Fibroblast of skin of right biceps (primary cell): ENCODE measurements at places on chromosomes 12 and 14.

DNA sequence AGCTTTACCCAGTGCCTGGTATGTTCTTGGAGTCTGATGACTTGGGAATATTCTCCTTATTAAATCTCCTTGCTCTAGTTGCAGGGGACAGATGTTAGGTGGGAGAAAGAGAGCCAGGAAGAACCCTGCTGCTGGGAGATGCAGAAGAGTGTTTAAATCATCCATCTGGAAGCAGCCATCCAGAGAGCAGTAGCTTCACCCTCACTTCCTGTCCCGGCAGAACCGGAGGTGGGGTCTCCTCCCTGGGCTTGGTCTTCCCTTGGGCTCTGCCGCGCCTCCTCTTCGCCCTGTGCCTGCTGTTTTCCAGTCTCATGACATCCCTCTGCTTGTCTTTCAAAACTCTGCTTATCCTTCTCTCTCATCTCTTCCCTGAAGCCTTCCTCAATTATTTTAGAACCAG is 15.5 kb downstream of the B4GALNT3 start:
- no peak for DNase-seq

- DNase-seq = no peak
Observed at GRCh38 chr14:97058074-97058467, 260.9 kb downstream of the VRK1 start.

DNA sequence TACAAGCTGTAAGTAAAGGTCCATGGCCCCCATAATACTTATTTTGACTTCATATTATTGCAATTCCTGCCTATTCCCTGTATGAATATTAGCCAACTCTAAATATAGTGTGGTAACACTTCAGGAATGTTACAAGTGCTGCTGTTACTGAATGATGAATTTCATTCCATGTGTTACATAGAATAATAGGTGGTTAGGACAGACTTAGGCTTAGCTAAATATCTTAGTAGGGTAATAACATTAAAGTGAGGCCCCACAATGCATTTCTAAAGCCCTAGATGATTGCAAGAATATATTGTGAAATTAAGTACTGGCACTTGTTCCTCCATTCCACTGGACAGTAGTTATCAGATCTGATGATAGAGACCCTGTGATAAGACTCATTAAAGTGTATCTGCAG is 182.7 kb downstream of the PCNX1 start:
- peak; percentile 70 for DNase-seq

- DNase-seq = peak; percentile 38
Observed at GRCh38 chr14:67911562-67911961, 92.0 kb downstream of the RAD51B start.

- DNase-seq = no peak
Observed at GRCh38 chr12:7178481-7178880, 11.0 kb upstream of the PEX5 start.

- peak; percentile 41 for DNase-seq
Observed at GRCh38 chr14:105485739-105486162, 935 bp upstream of the CRIP1 start.

GRCh38 chr12:107393043-107393717 is 292.4 kb upstream of the PWP1 start:
- peak; percentile 63 for DNase-seq

DNA sequence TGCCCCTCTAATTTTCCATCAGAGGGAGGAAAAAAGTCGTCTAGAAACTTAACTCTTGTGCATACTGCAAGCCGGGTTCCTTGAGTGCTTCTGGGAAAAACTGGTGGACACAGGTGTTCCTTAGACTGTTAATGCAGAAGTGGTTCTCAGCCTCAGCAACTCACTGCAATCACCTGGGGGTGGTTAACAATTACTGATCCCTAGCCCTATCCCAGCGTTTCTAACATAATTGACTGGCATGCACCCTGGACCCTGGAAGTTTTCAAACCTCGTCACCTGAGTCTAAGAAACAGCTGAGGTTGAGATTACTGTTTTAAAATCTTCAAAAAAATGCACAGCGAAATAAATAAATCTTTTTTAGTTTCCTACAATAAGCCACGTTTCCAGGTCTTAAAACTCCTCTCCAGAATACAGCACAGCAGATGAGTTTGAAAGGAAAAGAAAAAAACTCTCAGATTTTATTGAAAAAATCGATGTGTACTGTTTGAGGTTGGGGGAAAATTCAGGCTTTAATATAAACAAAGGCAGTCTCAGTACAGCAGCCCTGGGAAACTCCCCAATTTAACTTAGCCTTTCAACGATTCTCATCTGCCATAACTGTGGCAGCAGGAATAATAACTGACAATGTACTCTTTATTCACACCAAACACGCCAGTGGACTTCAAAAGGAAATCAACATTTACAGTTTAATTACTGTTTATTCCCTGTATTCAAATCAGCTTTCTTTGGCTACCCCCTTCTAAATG is 45.4 kb downstream of the PHLDA1 start:
- DNase-seq = no peak

- no peak for DNase-seq
Observed at GRCh38 chr14:34615507-34615906, 14.4 kb downstream of the SNX6 start.

DNA sequence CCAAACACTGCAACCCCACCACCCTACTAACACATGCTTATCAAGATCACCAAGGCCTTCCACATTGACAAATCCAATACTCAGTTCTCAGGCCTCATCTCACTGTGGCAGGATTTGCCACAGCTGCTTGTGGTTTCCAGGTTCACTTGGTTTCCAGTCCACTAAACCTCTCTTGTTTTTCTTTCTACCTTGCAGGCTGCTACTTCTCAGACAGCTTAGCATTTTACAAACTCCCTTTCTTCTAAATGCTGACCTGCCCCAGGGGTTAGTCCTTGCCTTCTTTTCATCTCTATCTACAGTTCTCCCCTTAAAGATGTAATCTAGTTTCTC is 84.1 kb downstream of the BCAT1 start:
- DNase-seq = peak; percentile 40

GRCh38 chr14:39431416-39432178 is 636 bp downstream of the FBXO33 start:
- DNase-seq = peak; percentile 34

GRCh38 chr12:4472046-4472445 is 26.4 kb upstream of the FGF6 start:
- DNase-seq = no peak

DNA sequence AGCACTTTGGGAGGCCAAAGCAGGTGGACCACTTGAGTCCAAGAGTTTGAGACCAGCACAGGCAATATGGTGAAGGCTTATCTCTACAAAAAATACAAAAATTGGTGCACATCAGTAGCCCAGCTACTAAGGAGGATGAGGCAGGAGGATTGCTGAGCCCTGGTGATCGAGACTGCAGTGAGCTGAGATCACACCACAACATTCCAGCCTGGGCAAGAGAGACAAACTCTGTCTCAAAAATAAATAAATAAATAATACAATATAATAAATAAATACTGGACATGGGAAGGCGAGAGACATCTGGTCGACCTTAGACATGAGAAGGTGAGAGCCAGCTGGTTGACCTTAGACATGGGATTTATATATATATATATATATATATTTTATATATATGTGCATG is 119.8 kb upstream of the SLC38A4 start:
- DNase-seq = no peak

DNA sequence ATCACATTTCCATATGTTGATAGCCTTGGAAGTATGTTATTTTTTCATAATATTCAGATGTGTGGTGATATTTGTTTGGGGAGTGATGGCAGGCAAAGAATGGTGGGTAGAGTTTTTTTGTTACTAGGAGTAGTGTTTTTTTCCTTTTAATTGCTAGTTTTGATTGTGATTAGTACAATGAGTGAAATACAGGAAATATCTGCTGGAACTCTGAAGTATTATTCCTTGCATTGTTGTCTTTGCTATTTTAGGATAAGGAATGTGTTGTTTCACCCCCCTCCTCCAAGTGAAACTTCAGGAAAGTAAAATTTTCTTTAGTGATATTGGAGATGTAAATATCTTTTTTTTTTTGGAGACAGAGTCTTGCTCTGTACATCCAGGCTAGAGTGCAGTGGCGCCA is 105.4 kb downstream of the DIP2B start:
- no peak for DNase-seq

GRCh38 chr12:107306141-107306659 is 212.9 kb upstream of the CRY1 start:
- no peak for DNase-seq

DNA sequence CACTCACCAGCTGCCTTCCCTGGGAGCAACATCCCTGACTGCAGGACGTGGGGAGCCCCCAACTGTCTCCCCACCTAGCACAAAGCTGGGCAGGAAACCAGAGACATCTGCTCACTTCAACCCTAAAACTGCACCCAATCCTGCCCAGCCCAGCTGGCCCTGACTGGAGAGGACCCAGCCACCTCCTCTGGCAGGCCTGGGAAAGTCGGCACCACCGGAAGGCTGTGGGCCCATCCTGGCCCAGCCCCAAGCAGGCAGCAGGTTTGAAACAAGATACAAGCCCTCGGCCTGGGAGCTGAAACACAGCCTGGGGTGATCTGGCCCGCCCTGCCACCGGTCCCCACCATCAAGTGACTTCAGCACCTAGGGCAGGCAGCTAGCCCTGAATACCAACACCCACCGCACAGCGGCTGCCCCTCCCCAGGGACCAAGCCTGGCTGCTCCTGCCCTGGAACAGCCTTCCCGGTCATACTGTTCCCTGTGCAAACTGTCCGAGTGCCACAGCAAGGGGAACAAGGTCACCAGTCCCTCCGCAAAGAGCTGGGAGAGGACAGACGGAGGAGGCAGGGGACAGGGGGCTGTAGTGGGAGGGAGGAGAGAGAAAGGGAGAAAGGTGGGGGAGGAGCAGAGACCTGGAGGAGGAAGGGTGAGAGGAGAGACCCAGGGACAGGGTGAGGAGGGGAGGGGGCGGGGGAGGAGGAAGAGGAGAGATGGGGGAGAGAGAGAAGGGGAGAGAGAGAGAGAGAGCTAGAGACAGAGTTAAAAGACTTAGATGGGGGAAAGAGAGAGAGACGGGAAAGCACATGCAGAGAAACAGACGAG is 115.7 kb downstream of the RFLNA start:
- no peak for DNase-seq

DNA sequence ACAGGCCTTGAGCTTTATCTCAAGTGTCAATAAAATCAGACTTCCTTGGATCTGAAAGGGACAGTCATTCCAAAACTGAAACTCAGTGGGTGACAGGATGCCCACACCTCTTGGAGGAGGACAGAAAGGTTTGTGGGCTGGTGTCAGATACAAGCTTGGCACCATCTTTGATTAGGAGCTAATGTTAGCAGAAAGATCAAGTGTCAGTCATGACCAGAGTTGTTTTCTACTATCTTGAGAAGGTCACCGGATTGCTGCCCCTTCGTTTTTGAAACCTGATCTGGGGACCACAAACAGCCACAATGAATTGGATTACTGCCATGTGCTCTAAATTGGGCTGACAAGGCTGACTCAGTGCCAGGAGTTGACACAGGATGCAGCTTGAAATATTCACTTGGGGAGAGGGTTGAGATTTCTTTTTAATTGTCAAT is 88.3 kb downstream of the OTOGL start:
- peak; percentile 80 for DNase-seq

DNA sequence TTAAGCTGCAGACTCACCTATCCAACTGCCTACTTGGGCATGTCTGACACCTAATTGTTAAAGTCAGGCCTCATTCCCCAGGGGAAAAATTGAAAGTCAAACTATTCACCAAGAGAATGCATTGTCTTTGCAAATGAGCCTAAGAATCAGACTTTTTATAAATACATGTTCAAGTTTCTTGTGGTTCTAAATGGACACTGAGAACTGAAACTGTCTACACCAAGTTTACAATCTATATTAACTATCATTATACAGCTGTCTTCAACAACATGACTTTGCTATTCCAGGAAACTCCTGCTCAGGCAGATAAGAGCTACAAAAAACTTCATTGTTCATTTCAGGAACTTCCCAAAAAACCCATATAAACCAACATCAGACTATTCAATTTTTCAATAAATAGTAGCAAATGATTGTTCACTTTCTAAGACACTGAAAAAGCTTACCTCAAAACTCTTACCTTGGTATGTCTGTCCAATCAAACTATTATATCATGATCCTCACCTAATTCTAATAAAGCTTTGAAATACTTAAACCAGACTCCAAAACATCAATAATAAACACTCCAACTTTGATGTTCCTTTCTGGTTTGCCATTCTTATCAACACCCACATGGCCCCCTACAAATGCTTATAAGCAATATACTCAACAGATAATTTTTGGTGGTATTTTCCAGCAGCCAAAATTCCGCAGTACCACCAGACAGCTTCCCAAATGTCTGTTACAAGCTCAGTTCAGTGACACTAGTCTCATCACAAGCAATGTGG is 24.2 kb downstream of the CDK17 start:
- no peak for DNase-seq

- no peak for DNase-seq
Observed at GRCh38 chr12:5771756-5772155, 173.3 kb downstream of the ANO2 start.

GRCh38 chr12:88419794-88420193 is 160.5 kb downstream of the KITLG start:
- DNase-seq = peak; percentile 67

DNA sequence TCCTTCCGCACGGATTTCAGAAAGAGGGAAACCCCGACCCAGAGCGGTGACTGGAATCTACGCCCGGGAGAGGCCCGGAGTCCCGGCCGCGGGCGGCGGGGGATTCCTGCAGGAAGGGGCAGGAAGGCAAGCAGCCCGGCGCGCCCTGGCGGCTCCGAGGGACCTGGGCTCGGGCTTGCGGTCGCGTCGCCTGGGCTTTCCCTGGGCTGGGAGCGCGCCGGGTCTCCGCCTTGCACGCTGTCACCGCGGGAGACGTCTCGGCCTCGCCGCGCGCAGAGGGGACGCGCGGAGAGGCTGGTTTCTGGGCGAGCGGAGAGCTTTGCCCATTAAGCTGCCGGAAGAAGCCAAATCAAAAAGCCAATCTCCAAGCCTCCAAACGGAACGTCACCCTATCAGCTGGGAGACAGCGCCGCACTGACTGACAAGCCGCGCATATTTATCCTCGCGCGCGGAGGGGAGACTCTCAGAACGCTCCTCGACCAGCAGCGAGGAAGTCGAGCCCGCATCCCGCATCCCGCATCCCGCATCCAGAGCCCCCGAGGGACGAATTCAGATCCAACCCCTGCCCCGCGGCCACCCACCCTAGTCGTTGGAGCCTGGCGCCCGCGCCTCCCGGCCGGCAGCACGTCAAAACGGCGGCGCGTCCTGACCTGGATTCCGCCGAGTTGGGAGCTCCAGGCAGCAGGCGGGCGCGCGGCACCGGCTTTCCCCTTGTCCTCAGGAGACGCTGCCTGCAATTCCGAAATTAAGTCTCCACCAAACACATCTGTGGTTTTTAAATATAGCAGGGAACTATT is at the start of gene SLC8A3:
SLC8A3 (minus strand) TSS at position 293 of the 797 bp plus-strand sequence. CDS start 20,529 bp downstream, outside the sequence.
- peak; percentile 51 for DNase-seq

GRCh38 chr12:32448586-32448985 is 49.2 kb downstream of the FGD4 start:
- no peak for DNase-seq

GRCh38 chr14:63573581-63573980 is 30.4 kb upstream of the PPP2R5E start:
- peak; percentile 44 for DNase-seq
